Spinal cord (tissue), 10 donors: ENCODE measurements at places on chromosomes 12 and 14.

GRCh38 chr14:80475074-80475473 lies 263.8 kb upstream of the DIO2 start:
- DNase-seq = no peak

DNA sequence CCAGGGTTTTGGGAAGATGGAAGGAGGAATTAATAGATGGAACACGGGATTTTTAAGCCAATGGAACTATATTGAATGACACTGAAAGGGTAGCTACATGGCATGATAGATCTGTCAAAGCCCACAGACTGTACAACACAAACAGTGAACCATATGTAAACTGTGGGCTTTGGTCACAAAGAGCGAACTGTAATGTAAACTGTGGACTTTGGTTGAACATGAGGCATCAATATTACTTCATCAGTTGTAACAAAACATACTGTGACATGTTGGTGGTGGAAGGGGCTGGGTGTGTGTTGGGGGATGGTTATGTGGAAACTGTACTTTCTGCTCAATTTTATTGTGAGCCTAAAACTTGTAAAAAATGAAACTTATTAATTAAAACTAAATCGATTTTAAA lies 210.6 kb upstream of the HMGA2 start:
- no peak for DNase-seq

DNA sequence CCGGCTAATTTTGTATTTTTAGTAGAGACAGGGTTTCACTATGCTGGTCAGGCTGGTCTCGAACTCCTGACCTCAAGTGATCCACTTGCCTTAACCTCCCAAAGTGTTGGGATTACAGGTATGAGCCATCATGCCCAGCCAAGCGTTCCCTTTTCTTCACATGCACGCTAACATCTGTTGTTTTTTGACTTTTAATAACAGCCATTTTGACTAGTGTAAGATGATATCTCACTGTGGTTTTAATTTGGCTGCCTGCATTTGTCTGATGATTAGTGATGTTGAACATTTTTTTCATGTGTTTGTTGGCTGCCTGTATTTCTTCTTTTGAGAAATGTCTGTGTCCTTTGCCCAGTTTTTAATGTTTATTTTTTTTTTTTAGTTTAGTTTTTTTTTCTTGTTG lies 10.2 kb upstream of the YARS2 start:
- no peak for DNase-seq

- no peak for DNase-seq
Measured at GRCh38 chr14:70855486-70855885, 46.2 kb upstream of the MAP3K9 start.

GRCh38 chr12:94049718-94050117 lies 98.7 kb upstream of the PLXNC1 start:
- no peak for DNase-seq
